ENCODE measurements at places on chromosomes 5 and 9.
A peak's percentile ranks its signal among the peaks of the same experiment; 100 is the strongest.

- peak; percentile 99 for DNase-seq
Observed at GRCh38 chr5:101675510-101676219, 620.4 kb downstream of the SLCO4C1 start.

DNA sequence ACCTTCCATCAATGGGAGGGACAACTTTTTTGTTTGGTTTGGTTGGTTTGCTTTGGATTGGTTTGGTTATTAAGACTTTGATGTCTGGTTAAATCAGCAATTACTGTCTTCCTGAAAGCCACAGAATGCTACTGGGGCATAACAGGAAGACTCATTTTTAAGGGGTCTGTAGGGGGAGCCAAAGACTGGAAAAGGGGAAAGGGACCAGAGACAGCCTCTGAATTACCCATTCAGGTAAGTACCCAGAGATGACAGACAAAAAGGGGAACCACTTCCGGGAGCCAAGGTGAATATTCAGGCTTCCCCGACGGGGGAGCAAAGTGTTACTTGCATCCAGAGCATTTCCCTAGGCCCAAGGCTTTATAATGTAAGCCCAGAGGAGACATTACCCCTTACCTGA lies 4.6 kb upstream of the FEM1C start:
- peak; percentile 9 for DNase-seq

GRCh38 chr5:147911427-147911826 lies 5.1 kb upstream of the C5orf46 start:
- DNase-seq: no peak

- DNase-seq: no peak
Observed at GRCh38 chr9:121483049-121483448, 16.6 kb downstream of the GGTA1 start.

DNA sequence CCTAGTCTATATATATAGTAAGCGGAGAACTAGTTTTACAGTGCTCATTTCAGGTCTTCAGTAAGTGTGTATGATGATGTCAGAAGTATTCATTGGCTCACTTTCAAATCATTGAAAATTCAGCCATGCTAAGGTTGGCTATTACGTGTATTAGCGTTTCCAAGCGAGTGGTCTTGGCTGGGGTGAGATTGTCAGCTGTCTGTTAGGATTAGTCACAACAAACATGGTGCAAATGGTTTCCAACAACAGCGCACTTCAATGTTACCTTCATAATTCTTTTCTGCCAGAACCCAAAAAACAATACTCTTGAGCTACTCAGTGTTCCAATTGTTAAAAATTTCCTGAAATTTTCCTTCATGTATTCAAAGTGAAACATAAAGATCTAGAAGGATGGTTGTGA lies 283.0 kb downstream of the AOPEP start:
- no peak for DNase-seq
